CD4-positive, alpha-beta T cell treated with Interferon gamma for 1 hour (primary cell): ENCODE measurements at places on chromosomes 11 and 22.

- no peak for DNase-seq
Measured at GRCh38 chr11:120395778-120396177, 59.6 kb downstream of the ARHGEF12 start.

GRCh38 chr22:41966607-41967240 is 2.5 kb upstream of the SEPTIN3 start:
- peak; percentile 53 for DNase-seq

DNA sequence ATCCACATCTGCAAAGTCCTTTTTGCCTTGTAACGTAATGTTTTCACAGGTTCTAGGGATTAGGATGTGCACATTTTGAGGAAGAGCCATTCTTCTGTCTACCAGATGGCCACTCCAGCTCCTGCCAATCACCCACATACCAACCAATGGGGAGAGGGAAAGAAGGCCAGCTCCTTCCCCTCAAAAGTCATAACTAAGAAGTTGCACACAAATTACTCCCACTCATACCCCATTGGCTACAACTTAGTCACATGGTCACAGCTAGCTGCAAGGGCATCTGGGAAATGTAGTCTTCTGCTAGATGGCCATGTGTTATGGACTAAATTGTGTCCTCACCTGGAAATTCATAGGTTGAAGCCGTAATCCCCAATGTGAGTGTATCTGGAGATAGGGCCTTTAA is 15.4 kb upstream of the MYOD1 start:
- no peak for DNase-seq

- DNase-seq = no peak
Measured at GRCh38 chr11:125995313-125995712, 49.5 kb downstream of the VSIG10L2 start.

DNA sequence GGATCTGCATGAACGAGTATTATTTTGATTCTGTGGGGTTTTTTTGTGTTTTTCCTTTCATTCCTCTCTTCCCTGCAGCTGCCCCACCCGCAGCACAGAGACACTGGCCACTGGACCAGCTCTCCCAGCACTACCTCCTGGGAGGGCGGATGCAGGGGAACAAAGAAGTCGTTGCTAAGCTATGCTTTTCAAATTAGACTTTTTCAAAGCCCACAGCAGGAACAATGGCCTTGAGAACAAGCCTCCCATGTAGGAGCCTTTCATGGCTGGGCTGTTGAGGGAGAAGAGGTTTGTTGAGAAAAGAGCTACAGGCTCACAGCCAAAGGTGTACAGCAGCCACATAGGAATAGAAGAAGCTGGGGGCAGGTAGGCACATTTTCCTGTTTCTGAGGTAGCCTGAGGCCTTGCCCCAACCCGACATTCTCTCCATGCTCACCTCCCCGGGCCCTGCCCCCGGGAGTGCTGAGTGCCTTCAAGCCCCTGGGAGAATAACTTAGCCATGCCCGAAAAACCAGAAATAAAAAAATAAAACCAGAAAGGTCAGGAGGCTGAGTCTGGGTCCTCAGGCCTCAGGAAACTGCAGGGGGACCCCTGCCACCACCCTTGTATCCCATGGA is 20.5 kb upstream of the SYT12 start:
- no peak for DNase-seq

GRCh38 chr11:14089690-14090462 is 127.4 kb downstream of the SPON1 start:
- DNase-seq = no peak

- DNase-seq = no peak
Measured at GRCh38 chr11:61352038-61352437, 9.6 kb downstream of the CYB561A3 start.

DNA sequence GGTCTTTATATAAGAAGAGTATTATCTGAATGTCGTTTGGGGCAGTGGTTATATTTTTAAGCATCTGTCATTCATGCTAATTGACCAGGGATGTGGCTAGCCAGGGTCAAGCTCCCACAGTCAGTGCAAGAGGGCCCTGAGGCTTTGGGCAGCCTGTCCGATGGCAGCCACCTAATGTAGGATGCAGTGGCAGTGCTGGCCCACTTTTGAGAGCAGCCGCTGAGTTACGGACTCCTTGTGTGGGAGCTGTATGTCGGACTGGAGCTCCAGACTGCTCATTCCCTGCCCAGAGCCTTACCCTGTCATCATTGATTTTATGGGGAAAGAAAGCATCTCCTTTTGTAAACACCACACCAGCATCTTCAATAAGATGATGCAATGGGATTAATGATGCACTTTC is 99.5 kb downstream of the SYT9 start:
- no peak for DNase-seq

GRCh38 chr11:19225581-19225980 is 15.2 kb downstream of the E2F8 start:
- DNase-seq = no peak

- no peak for DNase-seq
Measured at GRCh38 chr11:31651822-31652221, 142.3 kb downstream of the ELP4 start.

DNA sequence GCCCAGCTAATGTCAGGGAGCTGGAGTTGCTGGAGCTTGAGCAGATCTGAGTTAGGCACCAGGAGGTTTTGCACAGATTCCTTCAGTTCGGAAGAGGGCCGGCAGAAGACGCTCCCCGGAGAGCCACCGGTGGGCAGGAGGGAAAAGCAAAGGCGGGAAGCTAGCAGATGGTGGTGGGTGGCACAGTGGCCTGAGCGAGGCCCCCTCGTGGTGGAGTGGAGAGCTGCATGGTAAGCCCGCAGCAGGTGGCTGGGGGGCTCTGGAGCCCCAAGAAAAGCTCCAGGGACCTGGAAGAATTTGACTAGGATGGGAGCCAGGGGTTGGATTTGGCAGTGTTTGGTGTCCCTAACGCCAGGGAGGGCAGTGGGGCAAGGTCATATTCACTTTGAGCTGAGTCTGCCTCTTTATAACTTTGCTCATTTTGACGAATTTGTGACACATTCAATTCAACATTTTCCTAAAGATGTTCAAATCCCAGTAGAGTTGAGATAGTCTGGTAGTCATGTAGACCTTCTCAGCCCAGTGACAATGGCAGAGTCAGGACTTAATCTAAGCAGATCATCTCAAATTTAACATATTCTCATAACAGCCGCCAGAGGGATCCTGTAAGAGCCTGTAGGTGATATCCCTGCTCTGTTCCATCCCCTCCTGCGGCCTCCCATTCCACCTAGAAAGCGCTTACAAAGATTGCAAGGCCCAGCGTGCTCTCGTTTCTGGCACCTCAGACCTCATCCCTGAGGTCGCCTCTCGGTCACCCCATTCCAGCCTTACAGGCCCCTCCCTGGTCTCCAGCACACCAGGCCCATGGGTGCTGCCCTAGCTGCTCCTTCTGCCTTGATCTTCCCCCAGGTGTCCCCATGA is 57.9 kb downstream of the TRIM29 start:
- no peak for DNase-seq

DNA sequence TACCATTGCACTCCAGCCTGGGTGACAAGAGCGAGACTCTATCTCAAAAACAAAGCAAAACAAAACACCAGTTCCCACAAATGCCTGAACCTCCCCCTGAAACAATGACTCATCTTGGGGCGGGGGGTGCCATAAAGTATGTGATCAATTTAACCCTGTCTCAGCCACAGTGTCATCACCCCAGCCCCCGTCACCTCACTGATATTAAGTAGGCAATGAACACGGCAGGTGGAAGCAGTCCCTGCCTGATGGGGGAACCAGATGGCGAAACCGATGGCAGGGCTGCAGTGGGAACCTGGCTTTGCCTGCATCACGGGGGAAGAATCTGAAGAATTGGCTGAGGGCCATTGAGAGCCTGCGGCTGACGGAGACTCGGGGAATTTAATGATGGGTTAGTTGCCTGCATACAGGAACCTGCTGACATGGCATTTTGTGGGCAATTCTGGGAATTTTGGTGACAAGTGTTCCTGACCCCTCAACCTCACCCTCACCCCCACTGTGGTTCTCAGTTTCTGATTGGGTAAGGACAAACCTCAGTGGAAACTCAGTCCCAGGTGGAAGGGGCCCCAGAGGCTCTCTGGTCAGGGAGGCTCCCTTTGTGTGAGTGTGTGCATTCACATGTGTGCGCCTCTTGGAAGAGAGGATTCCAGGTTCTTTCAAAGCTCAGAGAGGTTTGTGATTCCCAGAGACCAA is 39.1 kb upstream of the SHISAL1 start:
- no peak for DNase-seq

DNA sequence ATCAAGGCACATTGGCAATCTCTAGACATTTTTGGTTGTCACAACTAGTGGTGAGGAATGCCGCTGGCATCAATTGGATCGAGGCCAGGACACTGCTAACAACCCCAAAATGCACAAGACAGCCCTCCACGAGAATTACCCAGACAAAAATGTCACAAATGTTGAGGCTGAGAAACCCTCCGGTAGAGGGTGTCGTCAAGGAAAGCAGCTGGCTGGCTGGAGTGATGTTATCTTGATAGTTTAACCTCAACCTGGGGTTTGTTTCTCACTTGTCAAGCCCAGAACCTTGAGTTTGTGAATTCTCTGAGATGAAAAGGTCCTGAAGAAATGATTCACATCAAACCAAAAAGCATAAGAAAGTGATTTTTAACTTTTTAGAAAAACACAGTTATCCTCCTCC is 21.1 kb upstream of the TMPRSS13 start:
- peak; percentile 59 for DNase-seq

DNA sequence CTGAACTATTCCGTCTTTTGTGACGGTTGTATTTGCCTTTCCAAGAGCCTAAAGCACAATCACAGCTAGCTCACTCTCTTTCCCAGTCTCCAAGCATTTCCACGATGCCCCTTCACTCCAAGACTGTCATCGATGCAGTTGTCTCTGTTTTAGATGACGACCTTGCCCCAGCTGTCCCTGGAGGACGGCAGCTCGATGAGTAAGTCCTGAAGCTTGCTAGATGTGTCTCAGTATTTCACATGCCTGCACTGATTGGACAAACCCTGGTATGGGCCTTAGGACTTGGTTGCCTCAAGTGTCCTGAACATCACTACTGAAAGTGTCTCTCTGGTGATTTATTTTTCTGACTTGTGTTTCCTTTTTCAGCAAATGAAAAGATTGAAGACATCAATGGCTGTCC is 129.9 kb downstream of the NAV2 start:
- no peak for DNase-seq

GRCh38 chr11:60305906-60306619 is 21.0 kb upstream of the MS4A6E start:
- no peak for DNase-seq
